Activated CD4-positive, CD25-positive, alpha-beta regulatory T cell treated with anti-CD3 and anti-CD28 coated beads, Interleukin-2, amount 50 U/mL, for 16 hours (primary cell): ENCODE measurements at places on chromosomes 7 and 10.

DNA sequence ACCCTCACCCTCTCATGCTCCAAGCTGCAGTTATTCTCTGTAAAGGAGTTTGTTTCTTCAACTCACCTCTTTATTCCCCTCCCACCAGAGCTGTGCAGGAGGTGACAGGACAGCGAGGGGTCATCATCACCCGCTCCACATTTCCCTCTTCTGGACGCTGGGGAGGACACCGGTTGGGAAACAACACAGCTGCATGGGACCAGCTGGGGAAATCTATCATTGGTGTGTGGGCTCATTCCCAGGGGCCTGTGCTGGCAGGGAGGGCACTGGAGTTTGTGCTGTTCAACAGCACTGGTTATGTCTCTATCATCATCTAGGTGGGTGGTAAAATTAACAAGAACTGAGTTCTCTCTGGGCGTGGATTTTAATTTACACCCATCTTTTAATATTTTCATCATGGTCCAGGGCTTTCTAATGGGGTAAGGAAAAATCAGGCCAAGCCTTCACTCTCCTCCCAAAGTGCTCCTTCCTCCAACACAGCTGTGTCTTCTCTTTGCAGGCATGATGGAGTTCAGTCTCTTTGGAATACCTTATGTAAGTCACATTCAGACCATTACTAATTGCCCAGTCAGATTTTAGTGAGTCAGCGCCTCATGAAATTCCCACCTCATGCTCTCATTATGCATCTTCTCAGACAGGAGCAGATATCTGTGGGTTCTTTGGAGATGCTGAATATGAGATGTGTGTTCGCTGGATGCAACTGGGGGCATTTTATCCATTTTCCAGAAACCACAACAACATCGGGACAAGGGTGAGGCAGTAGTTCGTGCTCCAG, 61.6 kb downstream of the PRSS58 start:
- DNase-seq, result no peak

- no peak for DNase-seq
Measured at GRCh38 chr7:68458010-68458908, 1140.0 kb upstream of the AUTS2 start.

DNA sequence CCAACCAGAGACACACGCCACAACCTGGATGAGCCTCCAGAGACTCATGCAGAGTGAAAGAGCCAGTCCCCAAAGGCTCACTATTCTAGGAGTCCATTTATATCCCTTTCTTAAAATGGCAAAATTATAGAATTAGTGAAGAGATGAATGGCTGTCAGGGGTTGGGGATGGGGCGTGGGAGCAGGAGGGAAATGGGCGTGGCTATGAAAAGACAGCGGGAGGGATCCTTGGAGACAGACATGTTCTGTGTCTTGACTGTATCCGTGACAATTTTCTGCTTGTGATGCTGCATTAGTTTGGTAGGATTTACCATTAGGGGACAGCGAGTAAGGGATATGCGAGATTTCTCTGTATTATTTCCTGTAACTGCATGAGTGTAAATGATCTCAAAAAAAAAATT, 33.0 kb downstream of the FAM53B start:
- DNase-seq, result no peak

- DNase-seq, result no peak
Measured at GRCh38 chr7:34389332-34390078, 268.5 kb upstream of the NPSR1 start.

- no peak for DNase-seq
Measured at GRCh38 chr10:60654813-60655464, 123.3 kb upstream of the CDK1 start.

DNA sequence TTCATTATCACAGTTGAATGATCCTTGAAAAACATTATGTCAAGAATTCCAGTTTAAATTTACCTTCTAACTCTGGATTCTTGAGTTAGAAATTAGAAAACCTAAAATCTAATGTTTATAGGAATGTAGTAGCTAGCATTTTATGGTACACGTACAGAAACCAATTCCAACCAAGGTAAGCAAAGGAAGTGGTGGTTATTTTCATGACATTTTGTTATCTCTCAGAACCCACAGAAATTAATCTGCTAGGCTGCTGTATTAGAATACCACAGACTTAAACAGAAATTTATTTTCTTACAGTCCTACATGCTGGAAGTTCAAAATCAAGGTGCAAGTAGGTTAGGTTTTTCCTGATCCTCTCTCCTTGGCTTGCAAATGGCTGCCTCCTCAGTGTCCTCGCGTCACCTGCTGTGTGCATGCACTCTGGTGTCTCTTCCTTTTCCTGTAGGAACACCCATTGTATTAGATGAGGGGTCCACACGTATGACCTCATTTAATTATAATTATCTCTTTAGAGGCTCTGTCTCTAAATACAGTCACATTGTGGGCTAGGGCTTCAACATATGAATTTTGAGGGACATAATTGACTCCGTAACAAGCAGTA, 8.5 kb upstream of the CSTF2T start:
- no peak for DNase-seq

- DNase-seq, result no peak
Measured at GRCh38 chr7:106068538-106068961, 43.6 kb downstream of the SYPL1 start.

DNA sequence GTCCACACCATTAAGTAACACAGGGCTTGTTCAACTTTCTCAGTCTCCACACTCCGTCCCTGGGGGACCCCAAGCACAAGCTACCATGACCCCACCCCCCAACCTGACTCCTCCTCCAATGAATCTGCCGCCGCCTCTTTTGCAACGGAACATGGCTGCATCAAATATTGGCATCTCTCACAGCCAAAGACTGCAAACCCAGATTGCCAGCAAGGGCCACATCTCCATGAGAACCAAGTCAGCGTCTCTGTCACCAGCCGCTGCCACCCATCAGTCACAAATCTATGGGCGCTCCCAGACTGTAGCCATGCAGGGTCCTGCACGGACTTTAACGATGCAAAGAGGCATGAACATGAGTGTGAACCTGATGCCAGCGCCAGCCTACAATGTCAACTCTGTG, 81.1 kb upstream of the SAMD8 start:
- DNase-seq, result no peak

- DNase-seq, result no peak
Measured at GRCh38 chr10:131645756-131646155, 255.1 kb upstream of the PPP2R2D start.

- no peak for DNase-seq
Measured at GRCh38 chr10:122139627-122140170, 131.4 kb upstream of the BTBD16 start.

DNA sequence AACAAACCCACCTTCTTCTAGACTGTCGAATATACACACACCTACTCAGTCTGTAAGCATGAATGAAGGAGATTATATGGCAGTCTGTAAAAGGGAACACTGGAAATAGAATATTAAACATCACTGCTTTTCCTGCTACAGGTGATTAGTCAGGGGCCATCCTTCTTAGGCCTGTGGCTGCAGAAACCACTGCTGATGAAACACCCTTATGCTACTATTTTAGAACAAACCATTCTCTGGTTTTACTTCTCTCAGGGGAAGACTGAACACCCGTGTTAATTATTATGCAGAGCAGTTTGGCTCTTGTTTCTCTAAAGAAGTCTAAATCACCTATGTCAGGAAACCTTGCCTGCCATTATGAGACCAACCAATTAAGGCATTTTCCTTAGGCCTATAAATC, 351.1 kb upstream of the KLF6 start:
- no peak for DNase-seq

DNA sequence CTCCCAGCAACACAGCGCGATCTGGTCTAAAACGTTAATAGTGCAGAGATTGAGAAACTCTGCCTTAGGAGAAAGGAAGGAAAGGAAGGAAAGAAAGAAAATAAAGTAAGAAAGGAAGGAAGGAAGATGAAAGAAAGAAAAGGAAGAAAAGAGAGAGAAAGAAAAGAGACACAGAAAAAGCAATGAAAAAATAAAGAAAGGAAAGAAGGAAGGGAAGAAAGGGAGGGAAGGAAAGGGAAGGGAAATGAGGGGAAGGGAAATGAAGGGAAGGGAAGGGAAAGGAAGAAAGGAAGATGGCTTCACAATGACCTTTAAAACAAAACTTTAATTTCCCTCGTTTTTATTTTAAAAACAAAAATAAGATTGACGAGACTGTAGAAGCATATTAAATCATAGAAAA, 173.1 kb downstream of the ITGA8 start:
- no peak for DNase-seq

GRCh38 chr10:84542522-84543490, 214.4 kb downstream of the CCSER2 start:
- DNase-seq, result no peak

DNA sequence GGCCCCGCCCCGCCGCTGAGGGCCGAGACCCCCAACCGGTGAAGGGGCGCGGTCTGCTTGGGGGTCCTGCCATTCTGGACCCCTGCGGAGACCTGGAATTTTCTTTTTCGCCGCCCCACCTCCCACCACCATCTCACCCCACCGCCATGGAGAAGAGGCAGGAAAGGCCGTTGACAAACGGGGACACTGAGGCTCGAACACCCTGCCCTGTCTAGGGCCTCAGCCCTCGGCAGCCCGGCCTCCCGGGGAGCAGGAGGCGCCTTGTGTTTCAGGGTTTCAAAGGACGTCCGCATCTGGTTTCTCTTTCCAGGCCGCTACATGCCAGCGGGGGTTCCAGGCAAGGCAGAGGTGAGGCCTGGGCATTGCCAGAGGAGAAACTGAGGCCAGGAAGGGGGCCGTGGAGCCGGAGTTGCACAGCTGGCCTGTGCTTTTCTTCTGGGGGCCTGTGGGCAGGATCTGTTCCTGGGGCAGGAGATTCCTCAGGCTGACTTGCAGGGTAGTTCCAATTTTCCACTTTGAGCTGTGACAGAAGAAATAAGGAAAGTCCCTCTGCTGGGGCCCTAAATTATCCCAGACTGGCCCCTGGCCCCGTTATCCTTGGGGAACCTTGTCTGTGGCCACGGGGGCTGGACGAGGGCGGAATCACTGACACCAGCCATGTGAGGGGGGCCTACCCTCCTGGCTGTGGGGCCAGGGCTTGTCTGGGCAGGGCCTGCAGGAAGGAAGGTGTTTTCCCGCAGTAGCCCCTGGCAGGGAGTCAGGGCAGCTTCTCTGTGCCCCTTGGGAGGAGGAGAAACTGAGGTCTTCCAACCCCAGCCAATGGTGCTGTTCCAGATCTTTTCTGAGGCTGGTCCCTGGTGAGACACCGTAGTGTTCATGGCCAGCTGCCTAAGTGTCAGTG, 900 bp upstream of the MICALL2 start:
- DNase-seq, result no peak

DNA sequence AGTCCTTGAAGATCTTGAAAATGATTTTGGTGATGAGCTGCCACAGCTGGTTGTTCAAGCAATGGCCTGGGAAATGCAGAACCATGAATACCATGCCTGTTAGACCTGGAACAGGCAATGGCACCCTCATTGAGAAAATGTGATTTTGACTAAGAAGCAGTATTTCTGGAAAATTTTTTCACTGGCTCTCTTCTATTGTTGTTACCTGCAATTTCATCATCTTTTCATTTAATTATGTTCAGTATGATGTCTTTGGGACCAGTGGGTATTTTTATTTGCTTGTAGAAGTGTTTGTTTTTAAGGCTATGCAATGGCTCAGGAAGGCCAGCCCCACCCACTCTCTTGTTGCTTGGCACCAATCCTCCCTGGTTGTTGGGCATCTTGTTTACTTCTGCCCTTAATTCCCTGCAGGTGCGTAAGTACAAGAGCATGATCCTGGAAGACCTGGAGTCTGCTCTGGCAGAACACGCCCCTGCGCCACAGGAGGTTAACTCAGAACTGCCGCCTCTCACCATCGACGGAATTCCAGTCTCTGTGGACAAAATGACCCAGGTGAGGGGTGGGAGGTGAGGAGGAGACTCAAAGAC, 78.6 kb downstream of the NRF1 start:
- DNase-seq, result no peak

GRCh38 chr7:22660732-22661131, 66.3 kb upstream of the IL6 start:
- DNase-seq, result no peak

GRCh38 chr7:11648101-11648500, 183.9 kb downstream of the THSD7A start:
- DNase-seq, result no peak

- no peak for DNase-seq
Measured at GRCh38 chr7:768881-769504, 41.9 kb upstream of the PRKAR1B start.

DNA sequence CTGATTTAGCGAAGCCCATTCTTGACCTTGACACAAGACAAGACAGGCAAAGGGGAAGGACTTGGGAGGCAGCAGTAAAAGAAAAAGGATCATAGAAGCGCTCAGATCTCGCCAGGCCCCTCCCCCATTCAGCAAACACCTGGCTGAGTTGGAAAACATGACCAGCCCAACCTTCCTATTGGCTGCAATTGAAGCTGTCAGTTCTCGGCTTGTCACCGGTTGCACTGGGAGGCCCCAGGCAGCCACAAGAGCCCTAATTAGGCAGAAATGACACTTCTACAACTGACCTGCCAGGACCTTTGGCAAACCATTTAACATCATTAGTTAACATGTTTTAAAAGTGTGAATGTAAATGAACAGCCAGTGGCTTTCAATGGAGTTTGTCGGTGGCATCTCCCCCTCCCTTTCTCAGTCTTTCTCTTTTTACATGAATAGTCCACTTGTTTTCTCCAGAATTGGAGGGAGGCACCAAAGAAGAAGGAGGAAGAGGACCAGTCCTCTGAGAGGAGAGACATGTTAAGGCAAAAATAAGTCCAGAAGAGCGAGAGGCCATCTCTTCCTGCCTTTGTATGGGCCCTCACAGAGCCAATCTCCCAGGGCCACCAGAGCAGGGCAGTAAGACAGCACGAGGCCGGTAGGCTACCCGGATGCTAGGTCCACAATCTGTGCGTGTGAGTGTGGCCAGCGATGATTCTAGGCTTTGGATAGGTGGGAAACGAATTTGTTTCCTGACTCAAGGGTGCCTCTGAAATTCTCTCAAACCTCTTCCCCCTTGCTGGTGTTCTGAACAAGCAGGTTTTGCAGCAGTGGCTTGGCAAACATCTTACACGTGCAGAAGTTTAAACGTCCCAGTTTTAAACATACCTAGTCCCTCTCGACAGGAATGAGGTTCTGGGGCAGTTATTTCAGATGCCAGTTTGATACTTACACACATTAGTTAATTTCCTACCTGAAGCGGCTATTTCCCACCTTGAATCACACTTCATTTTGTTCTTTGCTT, 15.0 kb upstream of the ENO4 start:
- DNase-seq, result no peak

DNA sequence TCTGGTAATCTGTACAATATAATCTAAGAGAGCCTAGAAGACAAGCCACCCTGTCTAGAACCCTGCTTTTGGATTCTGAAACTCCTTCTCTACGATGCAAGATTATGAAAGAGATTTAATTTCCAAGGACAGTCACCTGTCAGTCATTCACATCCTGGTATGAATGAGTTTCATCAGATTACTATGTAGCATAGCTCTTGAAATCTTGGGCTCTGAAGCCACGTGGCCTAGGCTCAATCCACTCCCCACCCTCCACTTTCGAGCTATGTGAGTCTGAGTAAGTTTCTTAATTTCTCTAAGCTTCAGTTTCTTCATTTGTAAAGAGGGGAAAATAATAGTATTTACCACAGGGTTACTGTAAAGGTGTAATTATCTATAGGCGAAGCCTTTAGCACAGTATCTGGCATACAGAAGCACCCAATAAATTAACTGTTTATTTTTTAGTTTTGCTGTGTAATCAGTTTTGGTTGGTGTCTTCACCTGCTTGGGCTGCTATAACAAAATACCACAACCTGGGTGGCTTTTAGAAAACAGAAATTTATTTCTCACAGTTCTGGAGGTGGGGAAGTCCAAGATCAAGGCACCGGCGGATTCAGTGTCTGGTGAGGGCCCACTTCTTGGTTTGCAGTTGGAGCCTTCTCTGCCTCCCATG, 71.3 kb downstream of the MYOF start:
- no peak for DNase-seq
